ENCODE measurements at places on chromosomes 13 and 19.

DNA sequence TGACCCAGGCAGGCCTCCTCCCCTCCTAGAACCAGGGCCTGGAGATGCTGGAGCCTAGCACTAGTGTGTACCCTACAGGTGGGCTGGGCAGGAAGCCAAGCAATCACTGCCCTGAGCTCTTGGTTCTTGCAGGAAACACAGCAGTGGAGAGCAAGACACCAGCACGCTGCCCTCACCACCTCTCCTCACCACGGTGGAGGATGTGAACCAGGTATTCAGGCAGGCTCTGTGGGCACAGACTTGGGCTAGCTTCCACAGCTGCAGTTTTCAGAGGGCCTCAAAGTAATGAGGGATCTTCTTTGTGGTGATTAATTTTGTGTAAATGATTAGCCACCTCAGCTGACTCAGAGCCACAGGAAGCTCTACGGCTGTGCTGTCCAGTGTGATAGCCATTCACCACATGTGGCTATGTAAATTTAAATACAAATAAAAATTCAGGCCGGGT is 13.6 kb upstream of the GPI start:
- peak; percentile 73 for DNase-seq

DNA sequence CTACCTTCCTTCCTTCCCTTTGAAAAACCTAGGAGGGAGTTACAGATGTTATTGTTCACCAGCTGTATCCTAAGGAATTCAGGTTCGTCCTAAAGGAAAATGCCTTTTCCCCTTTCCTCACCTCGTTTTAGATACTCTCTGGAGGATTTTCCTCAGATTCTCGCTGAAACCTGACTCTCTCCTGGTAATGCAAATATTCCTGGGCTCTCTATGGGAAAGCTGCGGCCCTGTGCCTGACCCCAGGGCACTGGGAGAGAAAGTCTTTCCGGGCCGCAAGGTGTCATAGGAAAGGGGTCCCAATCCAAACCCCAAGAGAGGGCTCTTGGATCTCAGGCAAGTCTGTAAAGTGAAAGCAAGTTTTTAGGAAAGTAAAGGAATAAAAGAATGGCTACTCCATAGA is 13.1 kb upstream of the OR1M1 start:
- no peak for DNase-seq

DNA sequence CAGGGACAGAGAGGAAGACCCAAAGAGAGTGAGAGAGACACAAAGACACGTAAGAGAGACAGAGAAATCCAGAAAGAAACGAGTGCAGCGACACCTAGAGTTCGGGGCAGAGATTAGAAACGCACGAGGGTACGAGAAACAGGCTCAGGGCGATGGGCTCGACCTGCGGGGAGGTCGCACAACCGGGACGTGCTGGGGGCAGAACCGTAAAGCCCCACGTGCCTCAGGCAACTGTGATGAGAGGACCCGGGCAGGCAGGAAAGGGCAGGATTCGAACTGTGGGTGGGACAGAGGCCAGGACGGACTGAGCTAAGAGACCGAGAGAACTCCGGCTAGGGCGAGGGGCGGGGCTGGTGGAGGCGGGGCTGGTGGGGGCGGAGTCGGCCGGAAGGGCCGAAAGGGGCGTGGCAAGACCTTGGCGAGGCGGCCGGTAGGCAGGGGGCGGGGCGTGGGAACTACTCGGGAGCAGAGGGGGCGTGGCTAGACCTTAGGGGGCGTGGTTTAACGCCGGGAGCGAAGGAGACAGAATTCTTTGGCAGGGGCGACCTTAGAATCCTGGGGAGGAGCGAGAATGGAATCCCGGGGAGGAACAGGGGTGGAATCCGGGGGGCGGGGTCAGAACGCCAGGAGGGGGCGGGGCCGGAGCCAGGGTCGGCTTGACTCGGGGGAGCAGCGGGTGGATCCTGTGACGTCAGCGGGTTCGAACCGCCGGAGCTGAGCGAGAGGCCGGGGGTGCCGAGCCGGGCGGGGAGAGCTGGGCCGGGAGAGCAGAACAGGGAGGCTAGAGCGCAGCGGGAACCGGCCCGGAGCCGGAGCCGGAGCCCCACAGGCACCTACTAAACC is at the start of gene NECTIN2:
Gene NECTIN2 (plus strand): TSS at position 686 of the 843 bp plus-strand sequence. CDS start 229 bp downstream, outside the sequence.
- DNase-seq = peak; percentile 96

GRCh38 chr19:18737337-18737953 is 53.7 kb downstream of the COMP start:
- DNase-seq = peak; percentile 81

- DNase-seq = no peak
These were observed 321.2 kb upstream of the NBEA start for GRCh38 chr13:34620862-34621261.

DNA sequence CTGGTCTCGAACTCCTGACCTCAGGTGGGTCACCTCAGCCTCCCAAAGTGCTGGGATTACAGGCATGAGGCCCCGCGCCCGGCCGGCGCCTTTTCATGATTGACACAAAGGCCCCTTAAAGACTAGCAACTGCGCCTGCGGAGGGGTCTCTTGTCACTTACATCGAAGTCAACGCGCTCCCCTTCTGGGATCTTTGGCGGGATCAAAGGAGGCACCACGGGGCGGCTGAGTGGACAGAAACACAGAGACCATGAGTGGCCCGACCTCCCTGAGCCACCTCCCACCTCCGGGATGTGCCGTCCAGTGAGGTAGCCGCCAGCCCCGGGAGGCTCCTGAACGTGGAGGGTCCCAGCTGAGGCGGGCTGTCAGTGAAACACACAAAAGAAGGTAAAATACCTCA is 7.3 kb downstream of the TNNT1 start:
- no peak for DNase-seq

DNA sequence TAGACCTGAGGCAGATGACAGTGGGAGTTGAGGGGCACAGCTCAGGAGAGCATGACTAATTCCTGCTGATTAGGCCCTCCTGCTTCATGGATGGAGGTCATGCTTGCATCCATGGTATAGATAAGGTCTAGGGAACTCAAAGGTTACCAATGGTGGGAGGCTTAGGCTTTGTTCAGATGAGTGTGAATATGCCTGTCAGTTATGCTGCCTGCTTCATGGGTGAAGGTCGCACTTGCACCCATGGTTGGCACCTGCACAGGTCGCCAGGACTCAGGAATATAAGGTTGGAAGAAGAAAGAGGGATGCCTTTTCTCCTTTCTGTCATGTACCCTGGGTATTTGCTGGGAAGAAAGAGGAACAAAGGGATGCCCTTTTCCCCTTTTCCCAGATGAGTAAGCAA is 53.4 kb upstream of the GJB6 start:
- no peak for DNase-seq

GRCh38 chr13:36680913-36681312 is 7.1 kb downstream of the SERTM1 start:
- no peak for DNase-seq
